Stimulated activated CD8-positive, alpha-beta memory T cell treated with anti-CD3 and anti-CD28 coated beads, Interleukin-7, amount 100 ng/mL, for 1 hour (primary cell): ENCODE measurements at places on chromosomes 2 and 18.

GRCh38 chr2:239443666-239444567 is 43.1 kb upstream of the HDAC4 start:
- DNase-seq, result no peak

GRCh38 chr2:12605936-12606335 is 110.8 kb upstream of the TRIB2 start:
- DNase-seq, result no peak

- no peak for DNase-seq
Observed at GRCh38 chr2:226066391-226066790, 666.9 kb downstream of the NYAP2 start.

DNA sequence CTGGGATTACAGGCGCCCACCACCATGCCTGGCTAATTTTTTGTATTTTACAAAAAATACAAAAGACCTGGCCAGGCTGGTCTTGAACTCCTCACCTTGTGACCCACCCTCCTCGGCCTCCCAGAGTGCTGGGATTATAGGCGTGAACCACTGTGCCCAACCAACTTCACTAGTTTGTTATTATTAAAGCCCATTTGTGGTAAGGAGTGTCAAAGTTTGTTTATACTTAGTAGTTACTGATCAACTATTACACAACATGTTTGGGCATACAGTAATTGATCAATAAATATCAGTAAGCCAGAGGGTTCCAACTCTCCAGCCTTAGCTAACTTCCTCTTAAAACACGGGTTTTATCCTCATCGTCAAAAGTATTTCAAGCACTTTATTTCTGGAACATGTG is 67.5 kb upstream of the ZNG1B start:
- no peak for DNase-seq
